ENCODE measurements at places on chromosomes 12 and 14. TPM values are rescaled to one million over a fixed set of nuclear protein-coding genes. Genes with fewer than 3 reads are reported as not detected.
A peak's percentile ranks its signal among the peaks of the same experiment; 100 is the strongest.

GRCh38 chr12:120599672-120600552, 18.7 kb upstream of the POP5 start:
- no peak for DNase-seq

- no peak for DNase-seq
Observed at GRCh38 chr14:74737753-74738325, 24.9 kb downstream of the FCF1 start.

GRCh38 chr12:32312049-32312670, 87.2 kb upstream of the FGD4 start:
- peak; percentile 63 for DNase-seq

The BRF1 gene
- polyA plus RNA-seq, result 30.7 TPM

The CDCA3 gene
- 23.3 TPM for polyA plus RNA-seq
